Type B pancreatic cell (in vitro differentiated cells): ENCODE measurements at places on chromosomes 4 and X.

GRCh38 chr4:26459054-26459755, 31.1 kb downstream of the CCKAR start:
- peak; percentile 2 for DNase-seq

DNA sequence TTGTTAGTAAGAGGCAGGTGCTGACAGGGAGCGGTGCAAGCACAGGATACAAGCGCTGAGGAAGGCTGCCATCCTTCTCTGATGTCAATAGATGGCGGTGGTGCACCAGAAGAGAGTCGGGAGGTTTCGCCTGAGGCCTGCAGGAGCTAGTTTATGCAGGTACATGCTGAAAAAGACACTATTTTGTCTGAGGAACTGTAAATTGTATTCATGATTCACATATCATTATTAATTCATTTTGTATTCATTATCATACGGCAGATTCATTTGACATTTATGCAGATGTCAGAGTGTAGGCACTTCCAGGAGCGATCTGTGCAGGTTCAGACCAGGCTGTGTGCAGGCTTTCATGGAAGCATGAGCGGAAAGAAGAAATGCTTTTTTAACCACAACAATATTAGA, 824.0 kb downstream of the STIM2 start:
- no peak for DNase-seq

DNA sequence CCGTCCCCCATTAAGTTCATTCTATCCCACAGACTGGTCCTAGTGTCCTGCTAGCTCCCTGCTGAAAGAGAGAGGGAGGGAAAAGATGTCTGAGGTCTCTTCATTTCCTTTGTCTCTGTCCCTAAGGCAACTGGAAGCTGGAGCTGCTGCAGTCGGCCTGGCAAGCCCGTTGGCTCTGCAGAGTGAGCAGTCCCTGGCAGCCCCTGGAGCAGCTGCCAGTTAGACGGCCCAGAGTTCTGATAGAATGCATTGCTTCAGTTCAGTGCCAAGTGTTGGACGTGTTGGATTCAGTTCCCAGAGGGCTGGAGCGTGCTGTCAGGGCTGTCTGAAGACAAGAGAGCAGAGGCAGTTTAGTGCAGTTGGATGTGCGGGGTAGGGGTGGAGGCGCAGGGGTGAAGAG, 975 bp downstream of the KCNE5 start:
- no peak for DNase-seq

- no peak for DNase-seq
These were observed 152.2 kb downstream of the SPATA18 start for GRCh38 chr4:52203351-52203750.

DNA sequence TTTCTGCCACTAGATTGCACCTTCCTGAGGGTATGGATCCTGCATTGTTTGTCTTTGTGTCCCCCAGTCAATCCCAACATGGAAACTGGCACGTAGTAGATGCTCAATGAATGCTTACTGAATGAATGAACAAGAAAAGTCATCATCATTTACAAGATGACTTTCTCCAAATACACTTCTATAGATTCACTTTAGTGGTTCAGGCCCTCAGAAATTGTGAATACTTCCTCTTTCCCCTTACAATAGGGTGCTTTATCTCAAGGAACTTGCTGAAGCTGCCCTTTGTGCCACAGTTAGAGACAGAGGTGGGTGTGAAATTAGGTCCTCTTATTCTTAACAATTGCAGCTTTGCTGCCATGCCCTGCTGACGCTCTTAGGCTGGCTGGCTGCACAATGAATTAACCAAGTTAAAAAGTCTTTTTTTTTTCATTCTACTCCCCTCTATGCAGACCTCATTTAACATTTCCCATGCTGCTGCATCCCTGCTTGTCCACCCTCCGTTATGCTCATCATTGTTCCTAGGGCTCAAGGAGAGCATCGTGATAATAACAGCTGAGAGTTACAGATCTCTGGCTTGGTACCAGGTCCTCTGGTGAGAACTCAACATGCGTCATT, 108.0 kb upstream of the ZNF518B start:
- no peak for DNase-seq
